ENCODE measurements at places on chromosomes 5 and 9.

- no peak for DNase-seq
Observed at GRCh38 chr5:148645527-148645926, 8.8 kb downstream of the HTR4 start.

DNA sequence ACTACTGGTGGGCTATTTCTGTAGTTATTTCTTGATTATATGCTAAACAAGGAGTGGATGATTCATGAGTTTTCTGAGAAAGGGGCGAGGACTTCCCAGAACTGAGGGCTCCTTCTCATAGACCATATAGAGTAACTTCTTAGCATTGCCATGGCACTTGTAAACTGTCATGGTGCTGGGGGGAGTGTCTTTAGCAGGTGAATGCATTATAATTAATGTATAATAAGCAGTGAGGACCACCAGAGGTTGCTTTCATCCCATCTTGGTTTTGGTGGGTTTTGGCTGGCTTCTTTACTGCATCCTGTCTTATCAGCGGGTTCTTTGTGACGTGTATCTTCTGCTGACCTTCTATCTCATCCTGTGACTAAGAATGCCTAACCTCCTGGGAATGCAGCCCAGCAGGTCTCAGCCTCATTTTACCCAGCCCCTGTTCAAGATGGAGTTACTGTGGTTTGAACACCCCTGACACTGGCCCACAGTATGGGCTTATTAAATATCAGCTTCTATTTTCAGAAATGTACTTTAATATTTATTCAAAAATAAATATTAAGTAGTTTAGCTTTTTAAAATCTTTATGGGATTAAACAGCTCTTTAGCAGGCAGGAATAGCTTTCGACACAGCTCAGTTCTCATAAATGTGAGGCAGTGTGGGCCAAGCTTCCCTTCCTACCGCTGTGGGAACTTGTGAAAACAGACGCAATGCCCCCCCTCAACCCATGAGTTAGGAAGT lies 44.4 kb downstream of the GALNT12 start:
- DNase-seq = no peak

- no peak for DNase-seq
Observed at GRCh38 chr5:55363856-55364255, 56.1 kb downstream of the MTREX start.

DNA sequence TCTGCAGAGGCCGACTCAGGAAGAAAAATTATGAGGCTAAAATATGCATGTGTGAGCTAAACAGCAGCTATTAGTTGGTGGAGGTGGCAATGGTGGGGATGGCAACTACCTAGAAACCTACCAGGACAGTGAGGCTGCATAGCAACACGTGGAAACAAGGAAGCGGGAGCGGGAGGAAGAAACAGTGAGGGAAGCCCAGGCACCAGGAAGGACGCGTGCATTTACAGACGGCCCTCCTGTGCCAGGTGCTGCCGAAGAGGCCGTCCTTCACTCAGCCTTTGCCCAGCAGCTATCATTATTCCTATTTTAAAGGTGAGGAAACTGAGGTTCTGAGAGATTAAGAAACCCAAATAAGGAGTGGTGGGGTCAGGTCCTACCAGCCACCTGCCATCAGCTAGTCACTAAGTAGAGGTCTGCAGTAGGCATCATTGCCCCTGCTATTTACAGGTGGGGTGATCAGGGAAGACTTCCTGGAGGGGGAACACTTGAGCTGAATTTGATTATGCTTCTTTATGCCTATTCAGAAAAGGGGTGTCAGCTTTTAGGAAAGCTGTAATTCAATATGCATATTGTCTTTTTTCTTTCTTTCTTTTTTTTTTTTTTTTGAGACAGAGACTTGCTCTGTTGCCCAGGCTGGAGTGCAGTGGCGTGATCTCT lies 125.3 kb downstream of the CRB2 start:
- no peak for DNase-seq

DNA sequence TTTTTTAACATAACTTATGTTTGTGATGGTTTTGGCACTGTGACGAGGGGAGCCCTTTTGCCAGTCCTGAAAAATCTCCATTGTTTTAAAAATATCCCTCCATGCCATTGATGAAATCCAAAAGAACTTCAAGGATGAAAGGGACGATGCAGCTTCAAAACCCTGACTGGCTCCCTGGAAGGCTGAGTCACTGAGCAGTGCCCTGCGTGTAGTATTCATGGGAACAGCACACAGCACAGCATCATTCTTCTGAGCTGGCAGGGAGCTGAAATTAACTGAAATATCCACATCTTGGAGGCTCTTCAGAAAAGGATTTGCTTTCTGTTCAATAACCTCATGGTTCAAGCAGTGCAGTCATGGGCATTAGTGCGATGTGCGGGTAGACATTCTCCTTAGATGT lies 29.7 kb downstream of the PDE4D start:
- DNase-seq = no peak

DNA sequence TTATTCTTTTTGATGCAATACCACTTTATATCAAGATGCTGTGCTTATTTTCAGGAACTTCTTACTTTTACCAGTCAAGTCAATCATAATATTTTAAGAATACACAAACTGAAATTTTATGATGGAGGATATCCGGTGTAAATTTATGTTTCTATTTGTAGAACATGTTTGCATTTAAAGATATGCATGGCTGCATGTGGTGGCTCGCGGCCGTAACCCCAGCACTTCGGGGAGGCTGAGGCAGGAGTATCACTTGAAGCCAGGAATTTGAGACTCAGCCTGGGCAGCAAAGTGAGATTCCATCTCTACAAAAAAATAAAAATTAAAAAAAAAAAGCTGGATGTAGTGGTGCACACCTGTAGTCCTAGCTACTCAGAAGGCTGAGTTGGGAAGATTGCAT lies 73.5 kb upstream of the ALDH1A1 start:
- DNase-seq = no peak

- DNase-seq = no peak
Observed at GRCh38 chr5:73218552-73219171, 45.7 kb downstream of the TMEM174 start.

DNA sequence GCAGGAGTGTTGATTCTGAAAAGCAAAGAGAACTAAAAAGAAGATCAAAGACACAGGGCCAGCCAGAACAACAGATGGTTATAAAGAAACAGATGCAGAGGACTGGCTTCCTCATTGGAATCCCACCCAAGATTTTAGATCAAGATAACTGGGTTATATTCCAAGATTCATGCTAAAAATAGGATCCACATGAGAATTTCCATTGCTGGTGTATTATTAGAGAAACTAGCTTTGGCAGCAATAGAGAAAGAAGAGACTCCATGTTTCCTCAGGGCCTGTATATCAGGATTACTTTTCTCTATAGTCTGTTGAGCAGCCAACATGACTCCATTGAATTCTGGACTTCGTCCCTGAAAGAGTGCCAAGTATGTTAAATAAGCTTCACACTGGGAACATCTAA lies 367.3 kb downstream of the TUSC1 start:
- no peak for DNase-seq

- no peak for DNase-seq
Observed at GRCh38 chr9:118529624-118530214, 825.5 kb downstream of the TLR4 start.

DNA sequence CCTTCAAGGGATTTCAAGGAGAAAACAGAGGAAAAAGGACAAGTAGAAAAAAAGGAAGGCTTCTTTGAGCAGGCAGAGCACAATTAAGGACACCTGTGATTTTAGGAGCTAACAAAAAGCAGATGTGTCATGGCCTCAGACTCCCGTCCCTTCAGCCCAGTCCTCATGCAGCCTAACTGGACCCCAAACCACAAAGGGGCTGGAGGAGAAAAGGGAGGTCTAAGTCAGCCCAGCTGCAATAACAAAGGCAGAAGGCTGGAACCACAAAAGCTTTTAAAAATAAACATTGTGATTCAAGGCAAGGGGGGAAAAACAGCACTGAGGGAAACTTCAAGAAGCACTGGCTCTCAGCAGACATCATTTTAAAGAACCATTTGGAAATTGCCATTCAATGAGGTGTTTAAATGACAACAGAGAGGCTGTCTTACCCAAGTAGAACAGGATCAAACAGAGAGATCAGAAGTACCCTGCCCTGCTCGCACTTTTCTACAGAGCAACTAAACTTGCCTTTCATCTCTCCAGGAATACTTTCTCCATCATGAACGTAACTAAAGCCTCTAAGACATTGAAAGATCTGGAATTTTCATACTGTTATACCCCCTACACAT lies 89.3 kb downstream of the SEMA5A start:
- no peak for DNase-seq

DNA sequence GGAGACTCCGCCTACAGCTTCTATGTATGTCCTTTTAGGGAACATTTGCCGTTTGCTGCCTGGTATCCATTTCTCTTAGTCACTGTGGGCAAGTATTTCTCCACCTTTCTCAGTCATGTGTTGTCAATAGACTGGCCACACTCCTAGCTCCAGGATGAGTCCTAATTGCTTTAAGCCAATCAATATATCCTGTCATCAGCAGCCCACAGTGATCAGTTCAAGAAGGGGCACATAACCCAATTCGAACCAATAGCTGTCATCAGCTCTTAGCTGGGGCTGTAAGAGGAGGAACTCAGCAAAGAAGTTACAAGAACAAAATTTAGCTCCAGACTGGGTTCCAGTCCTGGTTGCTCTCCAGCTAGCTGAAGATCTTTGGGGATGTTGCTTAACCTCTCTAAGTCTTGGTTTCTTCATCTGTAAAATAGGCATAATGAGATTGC lies 70.7 kb upstream of the MAN2A1 start:
- DNase-seq = no peak

- DNase-seq = no peak
Observed at GRCh38 chr9:133826289-133827085, 88.3 kb upstream of the SARDH start.

DNA sequence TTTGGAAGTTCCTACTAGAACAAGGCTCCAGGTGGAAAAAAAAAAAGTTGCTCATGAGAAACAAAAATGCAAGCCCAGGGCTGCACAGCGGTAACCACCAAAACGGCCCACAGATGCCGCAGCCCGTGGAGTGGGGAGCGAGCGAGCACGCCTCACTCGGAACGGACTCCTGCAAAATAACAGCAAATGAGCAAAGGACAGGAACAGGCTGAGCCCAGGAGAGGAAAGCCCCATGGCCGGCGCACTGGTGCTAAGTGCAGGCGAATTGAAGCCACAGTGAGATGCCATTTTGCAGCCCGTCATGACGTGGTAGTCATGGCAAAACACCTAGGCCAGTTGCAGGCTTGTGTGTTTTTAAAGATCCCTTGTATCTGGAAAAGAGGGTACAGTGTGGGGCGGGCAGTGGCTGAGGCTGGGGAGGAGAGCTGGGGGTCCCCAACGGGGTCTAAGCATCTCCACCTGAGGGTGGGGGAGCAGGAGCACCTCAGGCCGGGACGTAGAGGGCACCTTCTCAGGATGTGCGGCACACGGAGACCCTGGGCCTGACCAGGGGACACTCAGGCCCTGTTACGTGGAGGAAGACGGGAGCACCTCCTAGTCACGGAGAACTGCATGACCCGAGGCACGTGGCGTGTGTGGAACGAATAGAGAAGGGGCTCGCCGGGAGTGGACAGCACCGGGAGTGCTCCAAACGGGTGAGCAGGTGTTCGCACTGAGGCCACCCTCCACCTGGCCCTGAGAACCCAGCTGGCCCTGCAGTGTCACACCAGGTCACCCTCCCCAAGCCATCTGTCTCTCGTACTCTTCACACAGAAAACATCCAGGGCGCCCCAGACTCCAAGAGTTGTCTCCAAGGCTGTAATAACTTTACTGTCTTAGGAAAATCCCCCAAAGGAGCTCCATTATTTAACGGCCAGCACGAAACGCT lies 10.7 kb downstream of the GRM6 start:
- no peak for DNase-seq

DNA sequence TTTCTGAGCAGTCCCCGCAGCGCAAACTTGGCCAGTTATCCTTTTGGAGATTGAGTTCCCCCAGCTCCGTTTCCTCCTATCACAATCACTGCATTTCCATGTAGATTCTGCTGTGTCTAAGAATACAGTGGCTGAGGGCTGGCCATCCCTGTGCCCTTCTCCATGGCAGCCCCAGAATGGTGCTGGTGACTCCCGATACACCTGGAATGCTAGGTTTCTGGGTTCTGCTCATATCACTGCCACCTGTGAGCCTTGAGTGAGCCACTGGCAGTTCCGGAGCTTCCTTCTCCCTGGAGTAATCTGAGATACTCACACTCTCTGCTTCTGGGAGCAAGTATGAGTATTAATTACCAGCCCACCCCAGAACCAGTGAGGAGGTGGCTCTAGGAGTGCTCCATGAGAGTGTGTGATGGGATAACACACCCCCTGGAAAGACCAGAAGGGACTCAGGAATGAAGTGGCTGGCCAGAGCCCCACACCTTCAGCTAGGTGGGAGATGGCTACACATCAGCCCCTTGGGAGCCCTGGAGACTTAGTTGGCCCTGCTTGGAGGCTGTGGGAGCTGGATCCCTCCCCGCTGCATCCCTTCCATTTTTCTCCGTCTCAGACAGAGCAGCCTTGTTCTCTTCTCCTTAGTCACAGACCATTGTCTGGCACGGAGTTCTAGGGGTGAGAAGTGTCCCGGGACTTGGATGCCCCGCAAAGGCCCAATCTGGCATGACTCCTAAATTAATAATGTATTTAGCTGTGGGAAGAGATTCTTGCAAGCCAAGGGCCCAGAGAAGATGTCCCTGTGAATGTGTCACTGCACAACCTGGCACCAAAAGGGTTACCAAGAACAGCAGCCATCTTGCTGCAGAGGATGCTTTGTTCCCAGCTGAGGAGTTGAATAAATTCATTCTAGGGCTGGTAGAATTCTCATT lies 4.9 kb downstream of the PCDHGC5 start:
- no peak for DNase-seq

DNA sequence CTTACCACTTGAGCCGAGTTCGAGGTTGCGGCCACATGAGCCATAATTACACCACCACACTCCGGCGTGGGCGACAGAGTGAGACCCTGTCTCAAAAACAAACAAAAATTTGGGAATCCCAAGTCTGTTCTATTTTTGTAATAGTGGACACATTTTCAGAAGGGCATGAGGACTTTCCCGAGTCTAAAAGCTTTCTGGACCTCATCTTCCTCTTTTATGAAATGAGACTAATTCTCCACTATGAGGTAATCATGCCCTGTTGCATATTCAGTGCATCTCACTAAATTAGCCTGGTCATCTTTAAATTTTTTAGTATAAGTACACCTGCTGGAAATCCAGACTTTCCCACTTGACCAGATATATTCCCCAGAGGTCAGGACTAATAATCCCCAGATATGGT lies 55.7 kb downstream of the GGTA1 start:
- DNase-seq = no peak

DNA sequence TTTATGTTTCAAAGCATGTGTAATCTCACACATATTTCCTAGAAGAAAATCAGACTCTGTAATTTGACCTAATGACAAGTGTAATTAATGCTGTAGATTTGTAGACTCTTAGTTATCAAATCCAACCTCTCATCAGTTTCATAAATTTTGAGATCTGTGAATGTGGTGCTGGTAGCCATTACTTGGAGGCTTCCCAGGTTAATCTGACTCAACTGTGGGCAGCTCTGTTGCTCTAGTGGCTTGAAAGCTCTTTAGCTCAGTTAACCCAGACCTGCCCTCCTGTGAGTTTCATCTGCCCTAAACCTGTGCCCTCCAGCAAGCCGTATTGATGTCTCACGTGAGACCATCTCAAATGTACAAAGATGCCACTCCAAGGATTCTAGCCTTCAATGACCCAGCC lies 323.4 kb downstream of the FBXL7 start:
- no peak for DNase-seq

GRCh38 chr9:96029722-96030530 lies 154.4 kb downstream of the ERCC6L2 start:
- DNase-seq = no peak

GRCh38 chr9:132879457-132880323 lies 992 bp downstream of the SPACA9 start:
- no peak for DNase-seq

Data from T follicular helper cell (primary cell).